Dorsolateral prefrontal cortex (tissue), 122 donors: ENCODE measurements at places on chromosomes 6 and 20. TPM values are rescaled to one million over a fixed set of nuclear protein-coding genes. Genes with fewer than 3 reads are reported as not detected.

PROCR gene
- 2.0 TPM for total RNA-seq

PLCB4 gene
- total RNA-seq: 22.8 TPM

FERMT1 gene
- total RNA-seq: 4.5 TPM

BHLHE23 gene
- not detected for total RNA-seq

SLA2 gene
- 0.34 TPM for total RNA-seq

VWA7 gene
- total RNA-seq: 29.8 TPM

DST gene
- 687 TPM for total RNA-seq

E2F3 gene
- total RNA-seq: 8.2 TPM

PGC gene
- total RNA-seq: not detected

GJA10 gene
- total RNA-seq: not detected

MCCD1 gene
- total RNA-seq: not detected

KCNB1 gene
- total RNA-seq: 98.5 TPM

HAO1 gene
- total RNA-seq: not detected

PRSS16 gene
- total RNA-seq: 4.9 TPM

SYNGAP1 gene
- 141 TPM for total RNA-seq

HDGFL1 gene
- total RNA-seq: 3.4 TPM

CNKSR3 gene
- total RNA-seq: 24.9 TPM

ISM1 gene
- 1.6 TPM for total RNA-seq

TGIF2 gene
- 2.4 TPM for total RNA-seq

MYB gene
- 0.58 TPM for total RNA-seq

CLPSL1 gene
- total RNA-seq: 2.7 TPM

GGTLC1 gene
- total RNA-seq: not detected

CFB gene
- 11.4 TPM for total RNA-seq

ANGPT4 gene
- total RNA-seq: not detected

MYCT1 gene
- total RNA-seq: 8.0 TPM

CALHM6 gene
- total RNA-seq: 2.3 TPM

LRRC1 gene
- total RNA-seq: 11.9 TPM
